ENCODE measurements at places on chromosomes 3 and 15.

DNA sequence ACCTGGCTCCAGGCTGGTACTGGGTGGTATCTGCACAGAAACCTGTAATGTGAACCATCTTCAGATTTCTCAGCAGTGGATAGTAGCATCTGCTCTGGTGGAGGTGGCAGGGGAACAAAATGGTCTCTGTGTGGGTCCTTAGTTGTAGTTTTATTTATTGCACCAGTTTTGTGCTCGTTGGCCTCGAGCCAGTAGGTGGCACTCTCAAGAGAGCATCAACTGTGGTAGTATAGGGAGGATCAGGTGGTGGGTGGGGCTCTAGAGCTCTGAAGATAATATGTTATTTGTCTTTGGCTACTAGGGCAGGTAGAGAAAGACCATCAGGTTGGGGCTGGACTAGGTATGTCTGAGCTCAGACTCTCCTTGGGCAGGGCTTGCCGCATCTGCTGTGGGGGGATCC lies 254.0 kb upstream of the GPR149 start:
- DNase-seq, result no peak

DNA sequence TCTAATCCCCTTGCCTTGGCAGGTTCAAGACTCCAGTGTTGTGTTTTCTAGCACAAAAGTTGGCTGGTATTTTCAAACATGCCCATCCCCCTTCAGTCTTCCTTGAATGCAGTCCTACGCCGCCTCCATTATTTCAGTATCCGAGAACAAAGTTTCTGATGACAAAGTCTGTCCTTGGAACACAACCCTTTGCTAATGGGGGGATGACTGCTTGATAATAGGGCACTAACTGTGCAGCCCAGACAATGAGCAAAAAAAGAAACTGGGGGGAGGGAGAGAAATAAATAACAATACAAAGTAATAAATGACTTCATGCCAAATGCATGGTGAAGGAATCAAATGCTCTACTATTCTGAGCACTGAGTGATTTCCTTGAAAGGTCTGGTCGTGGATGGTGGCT lies 310.1 kb downstream of the FOXP1 start:
- DNase-seq, result no peak

DNA sequence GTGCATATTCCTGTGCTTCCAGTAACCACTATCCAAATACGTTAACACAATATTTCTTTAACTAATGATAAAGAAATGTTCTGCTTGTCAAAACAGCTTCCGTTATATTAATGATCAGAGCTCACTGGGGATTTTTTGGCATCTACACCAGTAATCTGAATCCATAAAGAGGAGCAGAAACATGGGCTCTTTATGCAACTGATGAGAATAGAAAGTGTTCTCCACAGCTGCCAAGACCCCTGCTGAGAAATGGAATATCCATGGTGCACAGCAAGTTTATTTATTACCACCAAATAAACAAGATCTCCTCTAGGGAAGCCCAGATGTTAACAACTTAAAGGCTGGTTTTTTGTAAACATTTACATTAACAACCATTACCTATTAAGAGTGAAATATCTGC lies 54.5 kb downstream of the ALDH1A2 start:
- no peak for DNase-seq

DNA sequence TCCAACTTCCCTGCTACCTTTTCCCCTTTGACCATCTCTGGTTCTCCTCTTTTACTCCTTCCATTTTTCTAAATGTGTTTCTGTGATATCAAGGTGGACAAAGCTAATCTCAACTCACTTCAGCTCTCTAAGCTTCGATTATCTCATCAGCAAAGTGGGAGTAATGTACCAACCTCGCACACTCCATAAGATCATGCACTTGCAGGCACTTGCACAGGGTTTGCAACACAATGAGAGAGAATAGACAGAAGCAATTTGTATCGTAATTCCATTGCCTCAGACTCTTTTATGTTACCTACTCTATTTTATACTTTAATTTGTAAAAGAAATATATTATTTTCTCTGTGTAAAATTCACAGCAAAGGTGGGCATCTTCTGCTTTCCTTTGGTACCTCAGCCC lies 7.0 kb upstream of the POLQ start:
- no peak for DNase-seq

DNA sequence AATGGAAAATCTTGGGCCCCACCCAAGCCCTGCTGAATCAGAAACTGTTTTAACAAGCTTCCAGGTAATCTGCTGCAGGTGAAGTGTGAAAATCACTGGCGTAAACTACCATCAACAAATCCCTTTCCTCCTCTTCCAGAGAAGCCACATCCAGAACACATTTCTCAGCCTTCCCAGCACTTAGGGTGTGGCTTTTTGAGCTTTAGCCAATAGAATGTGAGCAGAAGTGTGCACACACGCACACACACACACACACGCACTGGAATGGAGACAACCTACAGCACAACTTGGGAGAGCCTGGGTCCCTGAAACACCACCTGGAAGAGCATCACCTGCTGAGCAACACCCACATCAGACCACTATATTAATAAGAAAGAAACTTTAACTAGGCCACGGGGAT lies 98.6 kb downstream of the OSBPL10 start:
- DNase-seq, result no peak

GRCh38 chr3:57411715-57412114 lies 119.2 kb upstream of the ASB14 start:
- DNase-seq, result no peak

DNA sequence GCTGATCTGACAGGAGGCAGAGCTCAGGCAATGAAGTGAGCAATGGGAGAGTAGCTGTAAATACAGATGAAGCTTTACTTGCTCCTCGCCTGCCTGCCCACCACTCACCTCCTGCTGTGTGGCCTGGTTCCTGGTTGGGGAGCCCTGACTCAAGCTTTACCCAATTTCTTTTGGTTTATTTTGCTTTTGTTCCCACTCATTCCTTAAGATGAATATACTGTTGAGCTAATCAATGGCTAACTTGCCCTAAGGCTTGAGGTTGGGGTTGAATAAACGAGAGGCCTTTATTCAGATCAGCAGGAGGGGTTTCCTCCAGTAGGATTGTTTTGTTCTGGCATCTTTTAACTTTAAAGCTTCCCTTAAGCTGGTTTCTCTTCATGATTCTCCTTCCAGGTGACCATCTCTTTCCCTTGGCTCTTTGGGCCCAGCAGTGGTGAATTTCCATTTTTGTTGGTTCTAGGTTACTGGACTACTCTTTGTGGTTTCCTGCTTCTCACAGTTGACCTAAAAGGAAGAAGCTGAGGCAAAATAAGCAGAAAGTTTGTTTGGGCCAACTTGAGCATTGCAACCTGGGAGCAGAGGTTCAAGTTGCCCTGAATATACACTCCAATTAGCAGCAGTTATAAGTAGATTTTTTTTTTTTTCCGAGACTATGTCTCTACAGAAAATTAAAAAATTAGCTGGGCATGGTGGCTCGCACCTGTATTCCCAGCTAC lies 44.4 kb downstream of the STARD9 start:
- no peak for DNase-seq

DNA sequence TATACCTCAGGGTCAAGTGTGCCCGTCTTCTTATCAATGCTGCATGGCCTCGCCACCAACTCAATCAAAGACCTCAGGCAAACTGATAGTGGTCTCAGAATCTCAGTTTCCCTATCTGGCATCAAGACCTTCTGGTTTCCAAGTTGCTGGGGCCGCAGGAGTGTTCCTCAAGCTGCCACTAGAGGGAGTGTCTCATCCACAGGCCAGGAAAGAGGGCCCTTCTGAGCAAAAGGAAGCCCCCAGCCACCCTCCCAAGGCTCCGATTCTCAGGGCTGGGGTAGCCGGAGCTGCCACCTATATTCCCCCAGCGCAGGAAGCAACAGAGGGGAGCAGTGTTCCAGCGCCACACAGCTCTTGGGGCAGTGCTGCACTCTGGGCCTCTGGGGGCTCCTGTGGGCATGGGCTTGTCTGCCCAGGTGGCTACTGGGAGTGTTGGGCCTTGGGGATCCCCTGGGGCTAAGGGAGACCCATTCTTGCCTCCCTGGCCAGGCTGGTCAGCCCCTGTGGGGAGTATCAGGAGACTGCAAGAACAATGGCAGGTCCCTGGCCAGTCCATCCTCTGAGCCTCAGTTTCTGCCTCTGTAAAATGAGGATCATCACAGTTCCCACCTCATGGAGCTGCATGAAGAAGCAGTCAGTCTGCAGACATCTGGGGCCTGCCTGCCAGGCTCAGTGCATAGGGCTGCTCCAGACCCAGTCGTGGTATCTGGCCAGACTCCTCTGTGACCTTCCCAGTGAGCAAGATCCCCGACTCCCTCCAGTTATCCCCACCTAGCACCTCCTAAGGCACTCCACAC lies 23.4 kb upstream of the SEC13 start:
- peak; percentile 65 for DNase-seq

DNA sequence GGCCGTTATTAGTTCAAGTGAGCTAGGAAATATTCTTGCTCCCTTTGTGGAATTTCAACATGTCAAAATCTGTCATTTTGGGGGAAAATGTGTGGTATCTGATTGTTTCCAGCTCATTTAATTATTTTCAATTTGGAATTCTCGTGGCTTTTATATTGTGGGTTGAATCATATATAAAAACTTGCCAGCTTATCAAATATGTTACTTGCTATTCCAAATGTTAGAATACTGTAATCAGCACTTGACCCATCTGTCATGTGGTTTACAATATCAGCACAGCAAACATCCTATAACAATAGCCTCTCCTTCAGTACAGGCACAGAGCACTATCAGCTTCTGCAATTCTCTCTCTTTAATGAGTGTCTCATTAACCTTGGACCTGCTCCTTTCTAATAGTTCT lies 130.2 kb upstream of the FEZF2 start:
- no peak for DNase-seq

GRCh38 chr3:129617381-129618185 lies 11.1 kb upstream of the PLXND1 start:
- DNase-seq, result no peak

GRCh38 chr15:51739061-51739712 lies 1.7 kb upstream of the LYSMD2 start:
- DNase-seq, result no peak

DNA sequence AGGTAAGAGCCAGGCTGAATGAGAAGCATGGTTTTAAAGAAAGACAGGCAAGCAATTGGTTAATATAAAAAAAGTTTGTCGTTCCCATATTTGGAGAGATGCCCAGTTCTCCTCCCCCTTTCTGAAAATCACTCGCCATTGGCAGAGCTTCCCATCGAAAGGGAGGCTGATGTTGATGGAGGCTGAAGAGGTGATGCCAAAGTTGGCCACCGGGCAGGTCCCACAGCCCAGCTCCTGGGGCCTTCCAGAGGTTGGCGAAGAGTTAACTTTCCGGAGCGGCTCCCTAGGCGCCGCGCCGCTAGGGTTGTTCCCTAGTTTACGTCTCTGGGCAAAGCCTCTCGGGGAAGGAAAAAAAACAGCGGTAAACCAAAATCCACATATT lies 793 bp downstream of the PCOLCE2 start:
- peak; percentile 37 for DNase-seq

- DNase-seq, result no peak
These were observed 37.8 kb upstream of the HCLS1 start for GRCh38 chr3:121698476-121698875.

- no peak for DNase-seq
These were observed 2.1 kb downstream of the LPP start for GRCh38 chr3:188156056-188156455.

All from trophoblast cell (in vitro differentiated cells and primary cell).